ENCODE measurements at places on chromosomes 3 and 15.

DNA sequence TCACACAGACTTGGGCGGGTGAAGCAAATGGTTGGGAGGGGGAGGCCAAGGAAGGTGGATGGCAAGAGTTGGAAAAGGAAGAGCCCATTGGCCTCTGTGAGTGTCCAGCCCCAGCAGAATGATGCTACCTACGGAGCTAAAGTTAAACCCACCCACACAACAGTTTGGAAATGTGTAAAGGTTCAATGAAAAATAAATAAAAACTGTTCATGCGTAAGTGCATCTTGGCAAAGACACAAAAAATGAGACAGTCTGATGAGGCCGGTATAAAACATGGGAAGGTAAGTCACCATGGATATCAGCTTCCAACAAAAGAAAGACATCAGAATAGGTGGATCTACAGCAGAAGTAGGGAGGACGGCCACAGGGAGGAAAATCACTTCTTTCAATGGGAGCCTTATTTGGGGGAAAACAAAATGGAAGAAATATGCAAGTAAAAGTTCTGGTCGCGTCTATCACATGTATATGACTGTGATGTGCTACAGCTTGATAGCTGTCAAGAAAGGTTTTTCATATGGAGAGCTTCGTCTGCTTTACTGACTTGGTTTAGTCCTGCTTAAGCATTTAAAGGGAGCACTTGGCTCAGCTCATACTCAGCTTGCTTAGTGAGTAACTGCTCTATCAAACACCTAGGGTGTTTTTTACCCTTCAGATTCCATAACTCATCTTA, 82.8 kb downstream of the TIGIT start:
- DNase-seq: no peak

DNA sequence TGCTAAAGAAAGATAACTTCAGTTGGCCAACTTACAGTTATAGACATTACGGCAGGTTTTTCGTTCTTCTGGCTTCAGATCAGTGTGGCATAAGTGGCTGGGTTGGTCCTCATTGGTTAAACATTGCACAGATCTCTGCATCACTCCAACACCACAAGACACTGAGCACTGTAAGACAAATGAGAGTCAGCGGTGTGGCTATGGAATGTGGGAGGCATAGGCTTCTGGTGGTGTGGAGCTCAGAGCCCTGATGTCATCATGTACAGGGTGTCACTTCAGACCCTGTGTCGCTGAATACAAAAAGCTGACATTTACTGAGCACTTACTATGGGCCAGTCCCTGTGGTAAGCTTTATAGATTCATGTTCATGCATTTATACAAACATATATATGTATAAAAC, 146.0 kb downstream of the ADAMTS9 start:
- no peak for DNase-seq

GRCh38 chr15:39075756-39076341, 505.0 kb upstream of the THBS1 start:
- no peak for DNase-seq

DNA sequence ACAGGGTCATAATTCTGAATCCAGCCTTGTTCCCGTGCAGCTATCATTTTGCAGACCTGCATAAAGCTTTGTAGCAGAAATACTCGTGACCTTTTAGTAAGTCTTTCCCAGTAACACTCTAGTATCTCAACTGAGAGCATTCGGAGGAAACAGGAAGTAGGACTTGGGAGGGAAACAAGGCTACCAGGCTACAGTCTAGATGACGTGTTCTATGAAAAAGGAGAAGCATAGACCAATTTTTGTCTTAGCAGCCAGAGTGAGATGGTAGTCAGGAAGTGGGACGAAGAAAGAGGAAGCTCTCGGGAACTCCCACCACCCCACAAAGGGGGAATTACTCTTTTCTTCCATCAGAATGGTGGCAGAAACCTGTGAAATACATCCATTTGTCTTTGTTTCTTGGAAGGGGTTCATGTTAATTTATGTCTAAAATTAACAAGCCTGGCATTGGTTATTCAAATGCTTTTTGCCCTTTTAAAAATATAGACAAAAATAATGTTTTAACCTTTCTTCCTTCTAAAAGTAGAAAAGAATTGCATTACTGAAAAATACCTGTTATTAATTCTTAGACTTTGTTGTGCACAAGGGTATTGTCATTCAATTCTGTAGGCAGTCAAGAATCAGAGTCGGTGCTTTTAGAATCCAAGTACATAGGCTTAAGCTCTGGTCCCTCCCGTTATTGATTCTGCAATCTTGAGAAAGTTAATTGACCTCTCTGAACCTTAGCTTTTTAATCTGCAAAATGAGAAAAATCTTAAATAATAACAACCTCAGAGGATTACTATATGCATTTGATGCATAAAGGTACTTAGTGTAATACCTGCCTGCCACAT, 1.6 kb upstream of the SUCNR1 start:
- DNase-seq: peak; percentile 66

DNA sequence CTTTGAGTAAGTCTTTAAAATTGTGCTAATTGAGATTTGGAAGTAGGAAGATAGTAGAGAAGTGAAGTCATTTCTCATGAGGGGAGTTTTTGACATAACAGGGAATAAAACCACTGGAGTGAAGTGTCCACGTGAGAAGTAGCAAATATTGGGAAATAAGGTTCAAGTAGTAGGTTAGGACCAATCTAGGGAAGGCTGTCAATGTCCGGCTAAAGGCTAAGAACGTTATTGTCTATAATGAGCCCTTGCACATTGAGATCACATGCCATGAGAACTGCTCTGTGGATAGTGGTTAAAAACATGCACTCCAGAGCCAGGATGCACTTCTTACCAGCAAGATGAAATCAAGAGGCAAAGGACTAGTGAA, 459.9 kb upstream of the TPRG1 start:
- no peak for DNase-seq

- no peak for DNase-seq
Measured at GRCh38 chr15:20353966-20354883, 187.4 kb downstream of the GOLGA6L6 start.

DNA sequence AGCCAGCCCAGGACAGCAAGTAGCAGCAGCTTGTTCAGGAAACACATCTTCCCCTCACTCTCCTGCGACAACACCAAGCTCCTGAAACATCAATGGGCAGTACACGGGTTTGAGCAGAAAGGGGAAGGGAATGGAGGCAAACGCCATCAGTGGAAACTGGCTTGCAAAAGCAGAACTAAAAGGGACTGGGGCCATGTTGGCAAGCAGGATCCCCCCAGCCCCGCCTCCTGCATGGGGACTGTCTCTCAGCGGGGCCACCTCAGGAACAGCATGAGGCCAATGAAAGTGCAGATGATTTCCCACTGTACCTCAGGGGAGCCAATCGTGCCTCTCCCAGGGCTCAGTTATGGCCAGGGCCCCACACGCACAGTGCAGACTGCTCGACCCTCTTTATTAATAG, 6.8 kb downstream of the CDAN1 start:
- no peak for DNase-seq

- no peak for DNase-seq
Measured at GRCh38 chr3:67937498-67938118, 283.2 kb upstream of the SUCLG2 start.

DNA sequence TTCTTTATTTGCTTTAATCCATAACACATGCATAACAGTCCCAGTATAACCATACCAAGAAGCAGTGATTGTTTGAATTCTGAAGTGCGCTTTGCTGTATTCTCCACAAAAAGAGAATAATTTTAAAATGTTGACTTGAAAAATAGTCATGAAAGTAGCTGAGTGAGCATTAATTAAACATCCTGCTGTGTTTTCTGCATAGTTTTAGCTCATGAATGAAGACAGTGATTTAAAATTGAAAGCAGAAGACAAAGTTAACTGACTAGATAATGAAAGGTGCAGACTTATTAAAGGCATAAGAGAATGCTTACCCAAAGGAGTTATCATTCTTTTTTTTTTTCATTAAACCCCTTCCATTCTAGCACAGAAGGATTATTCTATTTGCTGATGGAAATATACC, 143.5 kb downstream of the GABRG3 start:
- no peak for DNase-seq

- no peak for DNase-seq
Measured at GRCh38 chr15:99326235-99326634, 75.0 kb downstream of the LRRC28 start.

DNA sequence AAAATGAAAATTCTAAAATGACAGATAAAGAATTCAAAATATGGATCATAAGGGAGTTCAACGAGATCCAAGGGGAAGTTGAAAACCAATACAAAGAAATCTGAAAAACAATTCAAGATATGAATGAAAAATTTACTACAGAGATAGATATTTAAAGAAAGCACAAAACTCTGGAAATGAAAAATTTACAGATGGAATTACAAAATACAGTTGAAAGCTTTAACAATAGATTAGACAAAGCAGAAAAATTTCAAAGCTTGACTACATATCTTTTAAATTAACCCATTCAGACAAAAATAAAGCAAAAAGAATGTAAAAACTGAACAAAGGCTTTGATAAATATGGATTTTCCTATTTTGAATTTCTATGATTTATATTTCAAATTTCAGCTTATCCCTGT, 211.1 kb downstream of the SLC9A9 start:
- no peak for DNase-seq

- DNase-seq: no peak
Measured at GRCh38 chr15:51735228-51736010, 2.0 kb downstream of the LYSMD2 start.

GRCh38 chr3:163071713-163072112, 1575.1 kb downstream of the OTOL1 start:
- no peak for DNase-seq

DNA sequence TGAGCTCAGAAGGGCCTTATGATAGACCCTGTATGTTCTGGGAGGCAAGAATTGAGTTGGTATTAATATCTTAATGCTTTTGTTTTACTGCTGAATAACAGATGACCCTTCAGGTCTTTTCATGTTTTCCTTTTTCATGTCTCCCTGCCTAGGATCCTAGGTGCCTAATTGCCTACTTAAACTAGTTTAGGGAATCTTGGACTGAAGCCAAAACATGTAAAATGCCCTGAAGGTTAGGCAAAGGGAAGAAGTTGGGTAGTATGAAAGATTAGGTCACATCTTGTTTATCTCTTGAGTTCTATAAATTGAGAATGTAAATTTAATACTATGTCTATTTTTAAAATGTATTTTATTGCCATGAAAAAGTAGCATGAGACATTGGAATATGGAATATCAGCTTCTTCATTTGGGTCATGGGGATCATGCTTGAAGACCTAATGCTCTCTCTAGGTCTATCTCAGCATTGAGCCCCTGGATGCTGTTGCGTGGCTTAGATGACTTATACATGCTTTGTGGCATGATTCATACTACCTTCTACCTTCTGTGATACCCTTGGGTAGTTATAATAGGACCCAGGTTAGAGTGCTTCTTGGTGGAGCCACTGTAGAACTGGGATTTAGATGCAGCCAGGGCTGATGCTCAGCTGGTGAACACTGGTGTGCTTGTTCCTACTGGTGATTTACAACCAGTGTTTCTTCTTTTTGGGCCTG, 26.4 kb downstream of the RBM6 start:
- no peak for DNase-seq

- no peak for DNase-seq
Measured at GRCh38 chr3:51739110-51739509, 32.2 kb downstream of the GRM2 start.

DNA sequence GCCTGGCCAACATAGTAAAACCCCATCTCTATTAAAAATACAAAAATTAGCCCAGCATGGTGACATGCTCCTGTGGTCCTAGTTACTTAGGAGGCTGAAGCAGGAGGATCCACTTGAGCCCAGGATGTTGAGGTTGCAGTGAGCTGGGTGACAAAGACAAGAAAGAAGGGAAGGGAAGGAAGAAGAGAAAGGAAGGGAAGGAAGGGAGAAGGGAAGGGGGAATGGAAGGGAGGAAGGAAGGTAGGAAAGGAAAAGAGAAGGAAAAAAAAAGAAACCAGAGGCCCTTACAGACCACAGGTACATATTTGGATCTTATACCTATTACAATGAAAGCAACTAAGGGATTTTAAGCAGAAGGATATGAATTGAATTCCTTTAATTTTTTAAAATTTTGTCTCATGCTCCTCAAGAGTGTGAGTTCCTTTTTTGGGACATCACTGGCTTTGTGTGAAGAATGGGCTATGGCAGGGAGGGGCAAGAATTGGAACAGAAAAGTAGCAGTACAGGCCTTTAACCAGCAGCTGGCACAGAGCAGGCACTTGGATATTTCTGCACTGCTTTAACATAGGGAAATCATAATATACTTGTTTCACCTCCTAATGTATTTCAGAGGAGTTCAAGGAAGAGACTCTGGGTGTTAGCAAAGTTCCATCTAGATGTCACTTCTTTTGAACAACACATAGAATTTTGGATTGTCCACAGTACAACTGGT, 7.9 kb downstream of the RAB27A start:
- no peak for DNase-seq

GRCh38 chr3:139100821-139101220, 56.1 kb upstream of the PRR23C start:
- DNase-seq: no peak

- no peak for DNase-seq
Measured at GRCh38 chr15:57272771-57273357, 103.4 kb upstream of the CGNL1 start.

DNA sequence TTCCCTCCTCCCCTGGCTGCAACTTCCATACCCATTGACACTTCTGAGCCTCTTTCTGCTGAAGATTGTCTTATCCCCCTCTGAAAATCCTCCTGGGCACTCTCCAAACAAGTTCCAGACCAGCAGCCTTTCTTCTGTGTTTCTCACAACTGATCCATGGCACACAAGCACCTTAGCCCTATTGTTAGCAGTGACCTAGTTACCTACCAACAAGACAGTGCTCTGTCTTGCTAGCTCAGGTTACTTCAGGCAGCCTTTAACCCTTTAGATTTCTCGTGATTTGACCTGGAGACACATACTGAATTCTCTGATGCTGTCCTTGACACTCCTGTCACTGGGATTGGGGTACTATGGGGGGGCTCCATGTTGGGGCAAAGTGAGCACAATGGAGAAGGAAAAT, 82.1 kb downstream of the GTF2E1 start:
- no peak for DNase-seq

DNA sequence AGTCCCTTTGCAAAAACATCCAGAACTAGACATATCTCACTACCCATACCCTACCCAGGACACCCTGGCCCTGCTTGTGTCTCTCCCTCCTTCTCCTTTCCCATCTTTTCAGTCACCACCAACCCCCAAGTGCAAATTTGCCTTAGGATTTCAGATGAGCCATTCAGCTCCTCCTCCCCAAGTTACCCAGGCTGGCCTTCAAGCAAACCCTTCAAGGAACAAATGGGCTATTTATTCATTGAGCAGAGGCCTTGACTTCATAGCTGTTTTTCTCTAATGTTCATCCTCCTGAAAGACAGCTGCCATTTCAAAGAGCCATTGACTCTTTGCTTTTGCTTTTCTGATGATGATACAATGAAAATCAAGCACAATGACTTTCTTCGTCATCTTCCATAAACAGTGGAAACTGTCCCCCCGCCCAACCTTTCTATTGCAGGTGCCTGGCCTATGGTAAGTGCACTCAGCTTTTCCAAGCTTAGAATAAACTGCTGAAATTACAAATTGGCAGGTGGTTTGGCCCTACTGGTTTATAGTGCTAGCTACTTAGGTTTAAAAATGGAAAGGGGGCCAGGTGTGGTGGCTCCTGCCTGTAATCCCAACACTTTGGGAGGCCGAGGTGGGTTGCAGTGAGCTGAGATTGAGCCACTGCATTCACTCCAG, 26.1 kb upstream of the KLHL6 start:
- no peak for DNase-seq
